ENCODE measurements at places on chromosomes 12 and 14. TPM values are rescaled to one million over a fixed set of nuclear protein-coding genes. Genes with fewer than 3 reads are reported as not detected.

Gene PLXNC1
- total RNA-seq = 22.8 TPM

Gene SPX
- 1.3 TPM for total RNA-seq

Gene KRT85
- total RNA-seq = not detected

Gene HOXC10
- total RNA-seq = 17.2 TPM

Gene TBX3
- total RNA-seq = 26.3 TPM

Gene DEPDC4
- 1.5 TPM for total RNA-seq
